Smooth muscle cell of the pulmonary artery (primary cell): ENCODE measurements at places on chromosomes 5 and 9. TPM values are rescaled to one million over a fixed set of nuclear protein-coding genes. Genes with fewer than 3 reads are reported as not detected.

Gene DAPK1
- 13.0 and 31.8 TPM in 2 replicates for total RNA-seq

Gene ECPAS
- total RNA-seq, result 129 and 149 TPM in 2 replicates

Gene SPATA9
- total RNA-seq, result 0.13 and 0.30 TPM in 2 replicates

Gene TLR4
- 21.7 and 35.8 TPM in 2 replicates for total RNA-seq

Gene GPX8
- total RNA-seq, result 110 and 162 TPM in 2 replicates

Gene SLCO6A1
- total RNA-seq, result not detected in 2 replicates

Gene LCN9
- not detected in 2 replicates for total RNA-seq

Gene UBTD2
- 19.8 and 29.0 TPM in 2 replicates for total RNA-seq

Gene HRCT1
- total RNA-seq, result 0.39 and 0.59 TPM in 2 replicates

Gene KCNT1
- total RNA-seq, result not detected in 2 replicates

Gene STING1
- 58.8 and 76.5 TPM in 2 replicates for total RNA-seq

Gene HCN1
- total RNA-seq, result under 0.01 and 0.03 TPM in 2 replicates

Gene RAD17
- total RNA-seq, result 17.3 and 20.8 TPM in 2 replicates

Gene AQP3
- 0.66 and 1.0 TPM in 2 replicates for total RNA-seq

Gene WNK2
- total RNA-seq, result not detected in 2 replicates

Gene KIF4B
- total RNA-seq, result under 0.01 TPM in 1 of 2 replicates, not detected in the other

Gene OMD
- total RNA-seq, result 1.2 and 2.2 TPM in 2 replicates

Gene EGFLAM
- 2.9 and 13.8 TPM in 2 replicates for total RNA-seq

Gene FOXD4L6
- total RNA-seq, result 0.13 and 0.17 TPM in 2 replicates

Gene TCF7
- total RNA-seq, result 0.40 and 0.98 TPM in 2 replicates

Gene SLC6A19
- not detected in 2 replicates for total RNA-seq

Gene SVEP1
- total RNA-seq, result 13.0 and 71.7 TPM in 2 replicates

Gene CXCL14
- 0.26 TPM in 1 of 2 replicates, not detected in the other for total RNA-seq

Gene FOXD4
- 0.13 and 0.17 TPM in 2 replicates for total RNA-seq

Gene DBH
- not detected in 2 replicates for total RNA-seq

Gene HK3
- total RNA-seq, result not detected in 2 replicates

Gene TPD52L3
- not detected in 2 replicates for total RNA-seq

Gene TRIP13
- 6.4 and 8.2 TPM in 2 replicates for total RNA-seq

Gene INSL6
- not detected in 2 replicates for total RNA-seq

Gene RNF224
- total RNA-seq, result 0.07 TPM in 1 of 2 replicates, not detected in the other

Gene PRXL2C
- total RNA-seq, result 13.1 TPM in 2 replicates

Gene SLC6A7
- total RNA-seq, result 0.20 TPM in 1 of 2 replicates, not detected in the other

Gene PPP6C
- total RNA-seq, result 10.6 and 18.7 TPM in 2 replicates

Gene MEIKIN
- not detected in 2 replicates for total RNA-seq

Gene FBP2
- not detected in 2 replicates for total RNA-seq

Gene TGFBI
- 2,858 and 4,254 TPM in 2 replicates for total RNA-seq

Gene GLRA1
- total RNA-seq, result not detected in 2 replicates

Gene GPR151
- not detected in 2 replicates for total RNA-seq

Gene CYFIP2
- total RNA-seq, result 15.7 and 31.7 TPM in 2 replicates

Gene TLX3
- total RNA-seq, result not detected in 2 replicates

Gene PDLIM4
- 30.6 and 125 TPM in 2 replicates for total RNA-seq
